ENCODE measurements at places on chromosomes 6 and 20.

GRCh38 chr6:115441651-115442050 lies 619.0 kb downstream of the FRK start:
- no peak for DNase-seq

GRCh38 chr6:70843328-70843918 lies 113.4 kb downstream of the B3GAT2 start:
- peak; percentile 18 for DNase-seq

GRCh38 chr20:25538838-25539665 lies 46.3 kb downstream of the NINL start:
- DNase-seq = no peak

DNA sequence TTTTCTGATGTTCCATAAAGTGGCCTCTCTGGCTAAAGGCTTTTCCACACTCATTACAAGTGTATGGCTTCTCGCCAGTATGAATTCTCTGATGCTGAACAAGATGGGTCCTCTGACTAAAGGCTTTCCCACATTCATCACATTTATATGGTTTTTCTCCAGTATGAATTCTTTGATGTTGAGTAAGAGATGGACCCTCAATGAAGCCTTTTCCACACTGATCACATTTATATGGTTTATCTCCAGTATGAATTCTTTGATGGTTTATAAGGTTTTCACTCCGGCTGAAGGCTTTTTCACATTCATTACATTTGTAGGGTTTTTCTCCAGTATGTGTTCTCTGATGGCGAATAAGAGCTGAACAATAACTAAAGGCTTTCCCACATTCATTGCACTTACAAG lies 20.4 kb downstream of the ZNF184 start:
- no peak for DNase-seq

- no peak for DNase-seq
Measured at GRCh38 chr6:33668914-33669313, 42.6 kb downstream of the UQCC2 start.

GRCh38 chr6:135895231-135895911 lies 43.9 kb downstream of the PDE7B start:
- no peak for DNase-seq

DNA sequence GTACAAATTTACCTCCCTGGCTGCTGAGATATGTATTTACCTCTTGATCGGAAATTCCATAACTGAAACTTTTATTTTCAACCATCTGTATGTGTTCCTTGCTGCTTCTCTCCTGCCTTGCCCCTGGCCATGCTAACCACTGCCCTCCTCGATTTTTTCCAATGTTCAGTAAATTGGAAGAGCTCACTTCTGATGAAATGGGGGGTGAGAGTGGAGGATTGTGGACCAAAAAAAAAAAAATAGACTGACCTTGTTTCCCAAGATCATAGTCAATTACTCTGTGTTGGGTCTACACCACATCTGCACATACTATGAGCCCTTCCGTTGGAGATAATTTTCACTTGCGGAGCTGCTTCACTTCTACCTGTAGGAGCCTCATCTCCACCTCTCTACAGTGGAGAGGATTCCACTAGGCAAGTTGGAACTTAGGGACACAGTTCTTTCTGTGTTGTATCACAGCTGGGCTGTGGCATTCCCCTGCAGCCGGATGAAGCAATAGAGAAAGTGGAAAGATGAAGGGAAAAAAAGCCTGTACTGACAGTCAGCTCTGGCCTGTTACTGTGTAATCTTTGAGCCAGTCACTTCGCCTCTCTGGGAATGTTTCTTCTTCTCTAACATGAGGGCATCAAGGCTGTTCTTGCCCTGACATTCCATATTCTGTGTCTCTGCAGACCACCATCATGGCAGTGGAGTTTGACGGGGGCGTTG lies 1.6 kb downstream of the PSMB9 start:
- no peak for DNase-seq

DNA sequence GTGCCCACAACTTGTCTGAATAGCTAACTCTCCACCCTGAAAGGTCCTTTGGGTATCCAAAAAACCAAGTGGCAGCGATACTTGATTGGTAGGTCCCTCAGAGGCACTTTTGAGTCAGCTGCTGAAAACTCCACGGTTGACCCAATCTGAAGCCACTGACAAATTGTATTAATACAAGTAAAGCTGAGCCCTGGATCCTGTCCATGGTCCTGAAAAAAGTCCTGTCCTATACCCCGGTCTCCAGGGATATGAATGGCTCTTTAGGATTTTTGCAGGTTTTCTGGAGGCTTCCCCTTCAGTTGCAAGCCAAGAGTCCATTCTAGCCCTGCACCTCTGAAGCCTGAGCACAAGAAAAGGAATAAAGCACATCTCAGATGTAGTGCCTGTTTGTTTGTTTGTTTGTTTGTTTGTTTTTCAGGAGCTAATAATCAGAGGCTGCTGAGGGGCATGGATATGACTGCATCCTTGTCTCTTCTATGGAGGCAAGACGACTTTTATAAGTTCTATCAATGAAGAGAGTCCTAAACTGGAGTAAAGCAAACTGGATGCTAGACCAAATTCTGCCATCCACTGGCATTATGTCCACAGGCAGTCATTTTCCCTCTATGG lies 1.7 kb upstream of the SLC12A5 start:
- peak; percentile 44 for DNase-seq

DNA sequence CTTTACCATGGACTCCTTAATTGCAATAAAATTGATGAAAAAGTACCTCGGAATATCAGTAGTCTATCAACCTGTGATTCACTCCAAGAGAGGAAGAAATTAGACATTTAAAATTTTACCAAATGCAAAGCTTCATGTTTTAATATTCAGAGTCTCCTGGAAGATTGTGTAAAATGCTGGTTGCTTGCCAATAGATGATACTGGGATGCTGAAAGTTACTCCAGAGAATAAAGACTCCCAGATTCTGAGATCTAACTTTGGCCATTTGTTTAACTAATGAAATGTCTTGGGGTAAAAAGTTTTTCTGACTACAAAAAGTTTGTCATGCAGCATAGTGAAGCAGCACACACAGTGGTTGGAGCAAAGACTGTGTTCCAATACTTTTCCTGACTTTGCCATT lies 176.7 kb upstream of the RSPO3 start:
- DNase-seq = no peak

- peak; percentile 40 for DNase-seq
Measured at GRCh38 chr20:2694519-2694918, 1.9 kb downstream of the EBF4 start.

- no peak for DNase-seq
Measured at GRCh38 chr6:119065955-119066354, 12.5 kb downstream of the FAM184A start.

- DNase-seq = no peak
Measured at GRCh38 chr20:4071178-4071693, 55.9 kb upstream of the RNF24 start.
